ENCODE measurements at places on chromosomes 2 and 18.

DNA sequence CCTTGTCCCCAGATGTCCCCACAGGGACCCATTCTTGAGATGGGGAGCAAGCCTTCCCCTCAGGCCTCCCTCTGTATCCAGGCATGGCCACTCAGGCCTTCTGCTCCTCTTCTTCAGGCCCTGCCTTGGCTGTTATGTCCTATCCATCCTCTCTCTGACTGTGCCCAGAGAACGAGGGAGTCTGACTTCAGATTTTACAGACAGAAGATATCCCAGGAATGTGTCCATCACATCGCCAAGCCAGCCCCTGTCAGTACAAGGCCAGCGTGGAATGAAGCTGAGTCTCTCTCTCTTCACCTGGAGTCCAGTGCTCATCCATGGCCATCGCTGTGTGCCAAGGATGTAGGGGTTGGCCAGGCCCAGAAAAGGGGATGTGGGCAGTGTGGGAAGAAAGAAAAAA is 57.6 kb downstream of the SDC1 start:
- DNase-seq: no peak

DNA sequence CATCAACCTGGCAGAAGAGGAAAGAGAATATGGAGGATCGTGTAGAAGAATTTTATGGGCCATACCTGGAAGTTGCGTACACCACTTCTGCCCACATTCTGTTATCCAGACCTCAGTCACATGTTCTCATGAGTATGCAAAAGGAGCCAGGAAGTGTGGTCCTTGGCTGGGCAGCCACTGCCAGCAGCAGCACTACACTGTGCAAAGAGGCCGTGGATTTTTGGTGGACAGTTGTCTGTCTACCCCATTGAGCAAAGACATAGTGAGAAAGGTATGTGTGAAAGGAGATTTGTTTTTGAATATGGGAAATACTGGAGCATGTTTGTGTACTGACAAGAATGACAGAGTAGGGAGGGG is 68.1 kb downstream of the SDC1 start:
- DNase-seq: no peak

GRCh38 chr18:57579934-57580333 is 6.6 kb downstream of the FECH start:
- DNase-seq: no peak

DNA sequence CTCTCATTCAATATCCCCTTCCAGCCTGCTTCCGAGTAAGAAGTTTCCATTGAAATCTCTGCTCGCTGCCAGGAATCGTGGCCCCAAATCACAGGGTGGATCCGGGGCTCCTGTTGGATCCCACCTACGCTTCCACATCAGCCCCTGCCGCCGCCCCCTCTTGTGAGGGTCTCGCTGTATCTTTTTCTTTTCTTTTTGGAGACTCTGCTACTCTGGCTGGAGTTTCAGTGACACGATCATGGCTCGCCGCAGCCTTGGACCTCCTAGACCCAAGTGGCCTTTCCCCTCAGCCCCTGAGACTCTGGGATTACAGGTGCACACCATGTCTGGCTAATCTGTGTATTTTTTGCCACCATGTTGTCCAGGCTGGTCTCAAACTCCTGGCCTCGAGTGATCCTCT is 246.8 kb upstream of the PXDN start:
- no peak for DNase-seq

DNA sequence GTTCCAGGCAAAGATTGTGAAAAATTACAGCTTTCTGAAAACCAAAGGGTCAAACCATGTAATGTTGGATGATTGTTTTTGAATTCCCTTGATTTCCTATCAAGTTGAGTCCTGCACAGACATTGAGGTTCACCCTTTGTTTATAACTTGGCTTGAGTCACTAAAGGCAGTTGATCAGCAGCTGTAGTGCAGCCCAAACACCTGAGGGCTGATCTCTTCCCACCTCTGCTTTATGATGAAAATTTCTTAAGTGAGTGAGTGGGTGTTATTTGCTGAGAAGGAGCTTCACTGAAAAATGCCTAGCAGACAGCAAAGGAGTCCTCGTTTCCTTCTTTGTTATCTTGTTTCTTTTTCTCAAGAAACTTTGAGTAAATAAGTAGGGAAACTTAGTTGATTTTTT is 31.9 kb upstream of the BMPR2 start:
- DNase-seq: no peak

- no peak for DNase-seq
Measured at GRCh38 chr2:26316041-26316440, 29.9 kb upstream of the SELENOI start.

DNA sequence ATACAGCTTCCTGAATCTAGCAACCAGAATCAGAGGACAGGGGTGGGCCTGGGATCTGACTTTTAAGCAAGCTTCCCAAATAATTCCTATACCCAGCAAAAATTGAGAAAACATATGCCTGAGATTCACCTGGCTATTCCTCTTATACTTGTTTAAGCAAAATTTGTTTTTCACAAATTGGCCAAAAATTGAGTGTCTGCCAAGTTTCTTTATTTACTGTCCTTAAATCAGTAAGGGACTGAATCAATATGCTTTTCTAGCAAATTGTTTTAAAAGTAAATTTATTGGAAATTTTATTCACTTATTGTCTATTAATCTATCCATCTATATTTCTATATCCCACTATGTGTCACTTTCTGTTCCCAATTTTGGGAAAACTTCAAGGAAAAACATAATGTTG is 337.0 kb upstream of the ZNF804A start:
- no peak for DNase-seq

- DNase-seq: no peak
Measured at GRCh38 chr2:56325661-56326345, 142.0 kb downstream of the CCDC85A start.

DNA sequence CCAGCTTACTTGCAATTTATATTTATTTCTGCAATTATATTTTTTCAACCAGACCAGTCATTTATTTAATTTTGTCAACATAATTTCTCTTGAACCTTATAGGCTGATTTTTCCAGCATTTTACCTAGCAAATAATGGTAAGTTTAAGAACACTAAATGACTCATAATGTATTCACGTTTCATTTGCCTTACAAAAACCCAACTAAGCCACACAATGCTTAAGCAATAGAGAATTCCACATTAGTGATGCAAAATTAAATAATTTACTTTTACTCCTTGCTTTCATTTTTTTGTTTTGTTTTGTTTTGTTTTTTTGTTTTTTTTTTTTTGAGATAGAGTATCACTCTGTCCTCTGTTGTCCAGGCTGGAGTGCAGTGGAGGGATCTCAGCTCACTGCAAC is 110.4 kb upstream of the VRK2 start:
- DNase-seq: no peak

DNA sequence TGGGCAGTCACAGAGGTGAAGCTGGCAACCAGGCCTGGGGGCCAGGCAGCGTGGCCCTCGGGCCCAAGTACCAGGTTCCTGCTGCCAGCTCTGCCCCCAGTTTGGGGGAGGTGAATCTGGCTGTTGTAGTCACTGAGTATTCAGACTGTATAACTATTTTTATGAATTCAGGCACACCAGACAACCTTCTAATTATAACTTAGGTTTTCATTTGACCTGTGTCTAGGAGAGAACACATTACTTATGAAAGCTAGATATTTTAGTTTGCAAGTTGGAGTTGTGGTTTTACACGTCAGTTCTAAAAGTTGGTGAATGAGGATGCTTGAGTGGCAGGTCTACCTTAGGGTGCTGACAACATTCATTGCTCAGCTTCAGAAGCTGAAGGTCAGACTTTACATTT is 71.7 kb downstream of the LIMS1 start:
- no peak for DNase-seq

DNA sequence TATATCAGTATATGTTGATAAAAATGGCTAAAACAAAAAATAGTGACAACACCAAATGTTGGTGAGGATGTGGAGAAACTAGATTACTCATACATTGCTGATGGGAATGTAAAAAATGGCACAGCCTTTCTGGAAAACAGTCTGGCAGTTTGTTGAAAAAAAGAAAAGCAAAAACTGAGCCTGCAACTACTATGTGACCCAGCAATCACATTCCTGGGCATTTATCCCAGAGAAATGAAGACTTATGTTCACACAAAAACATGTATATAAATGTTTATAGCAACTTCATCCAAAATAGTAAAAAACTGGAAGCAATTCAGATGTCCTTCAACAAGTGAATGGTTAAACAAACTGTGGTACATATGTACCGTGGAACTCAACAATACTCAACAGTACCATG is 7.5 kb upstream of the KDSR start:
- no peak for DNase-seq

DNA sequence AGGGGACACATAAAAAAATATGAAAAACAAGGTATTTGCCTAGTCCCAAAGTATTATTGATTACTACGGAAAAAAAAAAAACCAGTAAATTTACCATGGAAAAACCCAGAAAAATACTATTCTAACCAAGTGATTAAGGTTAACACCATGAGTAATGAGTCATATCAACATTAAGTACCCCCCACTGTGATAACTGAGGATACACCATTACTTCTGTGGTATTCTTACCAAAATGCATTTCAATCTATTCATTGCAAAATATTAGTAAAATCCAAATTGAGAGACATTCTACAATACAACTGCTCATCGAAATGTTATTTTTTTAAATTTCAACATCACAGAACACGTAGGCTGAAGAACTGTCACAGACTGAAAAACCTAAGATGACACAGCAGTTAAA is 669.8 kb downstream of the ZEB2 start:
- DNase-seq: no peak

GRCh38 chr2:6103949-6104348 is 411.8 kb downstream of the SOX11 start:
- no peak for DNase-seq

- no peak for DNase-seq
Measured at GRCh38 chr18:3265564-3266033, 3.7 kb downstream of the MYL12B start.

- no peak for DNase-seq
Measured at GRCh38 chr2:177052471-177052870, 160.1 kb upstream of the HNRNPA3 start.

- DNase-seq: no peak
Measured at GRCh38 chr2:59584958-59585357, 968.5 kb downstream of the BCL11A start.

GRCh38 chr2:10225291-10226037 is 77.2 kb upstream of the HPCAL1 start:
- peak; percentile 47 for DNase-seq

GRCh38 chr18:35822413-35822812 is 150.1 kb upstream of the RMP24 start:
- DNase-seq: no peak

DNA sequence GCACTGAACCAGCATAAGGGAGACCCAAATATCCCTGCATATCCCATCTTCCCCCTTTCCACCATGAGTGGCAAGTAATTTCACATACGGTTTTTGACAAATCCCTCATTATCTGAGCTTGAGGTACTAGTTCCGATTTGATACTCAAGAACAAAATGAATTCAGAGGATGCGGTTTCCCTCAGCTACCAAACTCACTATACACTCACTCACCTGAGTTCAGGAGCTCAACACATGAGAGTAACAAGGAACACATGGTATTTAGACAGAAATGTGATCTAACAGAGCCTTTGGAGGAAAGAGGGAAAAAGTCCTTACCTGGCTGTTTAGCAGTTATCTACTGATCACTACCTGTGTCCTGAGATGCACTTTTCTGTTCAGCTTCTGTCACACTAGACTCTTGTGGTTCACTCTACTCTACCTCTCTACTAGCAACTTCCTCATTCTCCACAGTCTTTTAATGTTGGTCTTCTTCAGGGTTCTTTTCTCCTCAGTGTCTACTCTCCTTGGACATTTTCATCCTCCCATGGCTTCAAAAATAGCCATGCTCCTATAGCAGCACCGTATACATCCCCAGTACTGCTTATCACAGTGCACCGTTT is 25.1 kb downstream of the ASXL2 start:
- DNase-seq: no peak

GRCh38 chr2:112160283-112161250 is 22.4 kb downstream of the FBLN7 start:
- DNase-seq: no peak

DNA sequence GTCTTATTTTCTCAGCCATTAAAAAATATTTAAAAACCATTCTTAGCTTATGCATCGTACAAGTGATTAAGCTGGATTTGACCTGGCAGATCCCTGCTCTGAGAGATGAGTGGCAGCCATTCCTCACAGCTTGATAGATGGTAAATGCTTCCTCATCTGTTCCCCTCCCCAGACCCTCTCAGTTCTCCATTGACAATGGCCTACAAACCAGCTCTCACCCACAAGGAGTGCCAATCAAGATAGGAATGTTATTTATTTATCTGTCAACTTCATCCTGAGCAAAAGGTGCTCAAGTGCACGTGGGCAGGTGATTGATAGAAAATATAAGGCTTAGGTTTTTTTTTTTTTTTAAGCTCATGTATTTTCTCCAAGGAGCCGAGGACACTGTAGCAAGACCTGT is 98.7 kb upstream of the FAM136A start:
- DNase-seq: no peak

DNA sequence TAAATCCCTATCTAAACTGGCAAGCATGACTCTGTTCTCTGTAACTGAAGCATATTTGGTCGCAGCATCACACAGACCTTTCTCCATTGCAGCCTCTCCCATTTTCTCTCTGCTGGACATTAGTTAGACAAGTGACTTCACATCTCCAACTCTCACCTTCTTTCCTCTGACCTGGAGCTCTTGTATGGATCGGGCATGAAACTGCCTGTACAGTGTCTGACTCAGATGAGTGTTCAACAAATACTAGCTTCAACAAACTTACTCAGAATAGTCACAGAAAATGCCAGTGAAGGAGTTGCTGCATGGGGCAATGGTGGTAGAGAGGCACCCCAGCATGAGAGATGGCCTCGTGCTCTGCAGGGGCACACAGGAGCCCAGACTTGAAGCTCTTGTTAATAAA is 104.7 kb upstream of the COPS8 start:
- DNase-seq: no peak

DNA sequence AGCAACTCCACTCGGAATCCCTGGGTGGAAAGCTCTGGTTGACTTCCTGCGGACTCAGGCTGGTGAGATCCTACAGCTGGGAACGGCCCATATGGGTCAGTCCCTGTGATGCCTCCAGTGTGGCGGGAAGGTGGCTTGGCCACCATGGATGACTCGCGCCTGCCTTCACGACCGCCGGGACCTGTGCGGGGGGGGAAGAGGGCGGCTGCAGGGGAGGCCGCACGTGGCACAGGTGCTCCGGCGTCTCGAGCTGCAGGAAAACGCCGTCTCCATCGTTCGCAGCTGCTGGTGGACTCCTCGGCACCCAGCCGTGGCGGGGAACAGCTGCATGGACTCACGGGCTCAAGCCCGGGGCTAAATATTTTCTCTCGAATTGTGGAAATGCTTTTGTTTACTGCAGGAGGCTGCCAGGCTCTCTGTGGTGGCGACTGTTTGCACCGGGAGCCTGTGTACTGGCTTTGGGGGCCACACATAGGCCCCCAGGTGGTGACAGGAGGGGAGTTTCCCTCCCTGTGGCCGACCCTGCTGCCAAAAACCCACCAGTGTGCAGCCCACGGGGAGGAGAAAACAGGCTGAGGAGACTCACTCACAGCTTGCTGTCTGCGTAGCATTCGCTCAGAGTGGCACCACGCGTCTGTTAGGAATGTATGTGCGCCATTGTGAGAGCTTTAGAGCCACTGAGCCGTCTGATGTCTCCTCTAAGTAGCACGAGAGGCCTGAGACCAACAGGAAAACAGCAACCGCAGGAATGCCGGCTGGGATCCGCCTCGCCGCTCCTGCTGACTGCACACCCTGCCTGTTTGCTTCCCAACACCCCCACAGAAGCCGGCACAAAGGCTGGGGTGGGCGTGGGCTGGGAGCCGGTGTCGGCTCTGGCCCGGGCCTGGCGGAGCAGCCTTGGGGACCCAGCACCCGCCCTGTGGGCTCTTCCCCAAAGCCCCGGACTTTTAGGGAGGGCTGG is 89.2 kb downstream of the NFATC1 start:
- DNase-seq: peak; percentile 71

GRCh38 chr2:229686122-229686919 is 28.0 kb downstream of the DNER start:
- DNase-seq: no peak
